Keratinocyte (primary cell): ENCODE measurements at places on chromosomes 5 and 9. TPM values are rescaled to one million over a fixed set of nuclear protein-coding genes. Genes with fewer than 3 reads are reported as not detected.

GRCh38 chr5:82314964-82315758, 37.0 kb upstream of the RPS23 start:
- DNase-seq, result no peak

DNA sequence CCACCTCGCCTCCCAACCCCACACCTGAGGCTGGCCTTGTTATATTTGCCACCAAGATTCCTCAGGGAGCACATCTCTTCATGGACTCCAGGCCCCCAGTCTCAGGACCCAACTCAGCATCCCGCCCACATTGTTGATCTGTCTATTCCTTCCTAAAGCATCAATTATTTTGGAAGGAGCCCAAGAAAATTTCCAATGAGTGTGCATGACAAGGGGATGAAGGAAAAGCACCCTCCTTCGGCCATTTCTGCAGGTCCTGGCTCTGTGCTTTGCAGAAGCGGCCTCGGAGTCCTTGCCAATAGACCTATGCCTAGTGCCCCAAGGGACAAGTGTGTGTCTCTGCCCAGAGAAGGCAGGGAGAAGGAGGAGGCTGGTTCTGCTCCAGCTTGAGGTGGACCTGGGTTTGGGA, 273.2 kb downstream of the GADD45G start:
- no peak for DNase-seq

DNA sequence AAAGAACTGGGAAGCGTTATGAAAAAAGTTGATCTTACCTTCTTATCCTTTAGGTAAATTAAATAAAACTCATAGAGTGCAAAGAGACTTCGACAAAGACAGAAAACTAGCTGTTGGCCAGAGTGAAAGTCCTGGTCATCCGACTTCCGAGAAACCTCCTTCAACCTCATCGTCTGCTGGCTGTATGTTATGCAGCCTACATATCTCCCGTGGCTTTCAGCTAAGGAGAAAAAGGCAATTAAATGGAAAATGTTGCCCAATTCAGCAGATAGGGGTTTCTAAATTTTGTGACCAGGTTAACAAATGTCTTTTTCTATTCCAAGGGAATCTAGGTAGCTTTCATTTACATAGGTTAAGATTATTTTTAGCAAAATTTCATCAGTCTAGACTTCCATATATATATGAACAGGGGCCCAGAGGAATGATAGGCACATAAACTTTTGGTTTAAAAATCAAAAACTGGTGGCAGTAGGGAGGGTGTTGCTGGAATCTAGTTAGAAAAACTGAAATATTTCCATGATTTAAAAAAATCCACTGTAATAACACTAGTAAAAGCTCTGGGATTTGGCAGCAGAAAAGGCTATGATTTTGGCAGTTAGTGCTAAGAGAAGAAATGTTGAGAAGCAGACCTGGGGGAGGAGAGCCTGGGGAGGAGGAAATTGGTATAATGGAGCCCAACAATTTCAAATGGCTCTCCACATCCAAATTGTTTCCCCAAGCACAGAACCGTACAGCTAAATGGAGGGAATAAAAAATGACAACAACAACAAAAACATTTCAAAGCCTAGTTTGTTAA, 32.1 kb downstream of the RAI14 start:
- DNase-seq, result no peak

- DNase-seq, result no peak
Observed at GRCh38 chr9:109619310-109619709, 121.2 kb upstream of the PTPN3 start.

Gene CDKN2B-AS1
- 0.61 to 1.4 TPM (median 1.1 TPM) in 3 replicates for polyA plus RNA-seq

Gene FAT2
- 35.0 to 58.0 TPM (median 51.5 TPM) in 3 replicates for polyA plus RNA-seq

Gene DPH7
- 25.3 to 32.4 TPM (median 26.2 TPM) in 3 replicates for polyA plus RNA-seq

Gene GPR150
- 0.07 to 0.08 TPM (median 0.07 TPM) in 3 replicates for polyA plus RNA-seq

DNA sequence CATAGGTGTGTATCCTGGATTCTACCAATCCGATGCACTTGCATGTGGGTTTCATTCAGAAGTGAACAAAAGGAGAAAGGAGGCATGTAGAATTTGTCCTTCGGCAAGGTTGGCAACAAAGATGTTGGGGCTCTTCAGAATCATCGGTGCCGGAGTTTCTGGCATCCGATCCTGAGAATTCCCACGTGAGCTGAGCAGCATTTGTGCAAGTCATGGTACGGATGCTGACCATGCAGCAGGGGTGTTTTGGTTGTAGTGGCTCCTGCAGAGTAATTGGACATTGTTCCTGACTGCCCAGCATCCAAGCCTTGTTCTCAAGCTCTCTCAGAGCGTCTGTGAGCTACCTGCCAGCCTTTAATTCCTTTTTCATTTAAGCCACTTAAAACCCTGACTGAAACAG, 19.0 kb upstream of the POC5 start:
- no peak for DNase-seq
